Stimulated activated CD8-positive, alpha-beta memory T cell treated with anti-CD3 and anti-CD28 coated beads, Interleukin-15, amount 100 ng/mL, for 1 hour (primary cell): ENCODE measurements at places on chromosomes 12 and 14.

DNA sequence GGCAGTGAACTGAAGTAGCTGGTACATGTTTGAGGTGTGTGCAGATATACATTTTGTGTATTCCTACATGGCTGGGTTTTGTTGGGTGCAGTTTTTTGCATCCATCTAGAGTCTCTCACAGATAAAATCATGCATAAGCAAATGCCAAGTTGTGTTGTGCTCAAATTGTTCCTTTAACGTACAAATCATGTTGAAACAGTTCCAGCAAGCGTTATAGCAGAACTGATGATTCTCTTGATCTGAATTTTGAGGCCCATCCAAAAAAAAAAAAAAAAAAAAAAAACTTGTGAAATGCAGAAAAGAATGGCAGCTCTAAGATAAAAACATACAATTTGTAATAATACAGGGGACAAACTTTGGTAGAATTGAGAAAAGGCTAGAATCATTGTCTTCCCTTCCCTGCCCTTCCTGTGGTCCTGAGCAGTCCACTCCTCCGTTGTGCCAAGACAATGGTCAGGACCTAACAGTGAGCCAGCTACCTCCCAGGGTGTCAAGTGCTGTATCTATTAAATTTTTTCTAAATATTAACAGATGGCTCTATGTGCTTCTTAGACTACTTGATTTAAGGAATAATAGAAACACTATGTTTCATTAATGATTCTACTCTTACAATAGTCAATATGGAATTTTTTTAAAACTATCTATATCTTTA is 122.1 kb downstream of the PLEKHA5 start:
- DNase-seq = no peak

GRCh38 chr12:126952096-126953007 is 1314.6 kb upstream of the TMEM132C start:
- DNase-seq = no peak

DNA sequence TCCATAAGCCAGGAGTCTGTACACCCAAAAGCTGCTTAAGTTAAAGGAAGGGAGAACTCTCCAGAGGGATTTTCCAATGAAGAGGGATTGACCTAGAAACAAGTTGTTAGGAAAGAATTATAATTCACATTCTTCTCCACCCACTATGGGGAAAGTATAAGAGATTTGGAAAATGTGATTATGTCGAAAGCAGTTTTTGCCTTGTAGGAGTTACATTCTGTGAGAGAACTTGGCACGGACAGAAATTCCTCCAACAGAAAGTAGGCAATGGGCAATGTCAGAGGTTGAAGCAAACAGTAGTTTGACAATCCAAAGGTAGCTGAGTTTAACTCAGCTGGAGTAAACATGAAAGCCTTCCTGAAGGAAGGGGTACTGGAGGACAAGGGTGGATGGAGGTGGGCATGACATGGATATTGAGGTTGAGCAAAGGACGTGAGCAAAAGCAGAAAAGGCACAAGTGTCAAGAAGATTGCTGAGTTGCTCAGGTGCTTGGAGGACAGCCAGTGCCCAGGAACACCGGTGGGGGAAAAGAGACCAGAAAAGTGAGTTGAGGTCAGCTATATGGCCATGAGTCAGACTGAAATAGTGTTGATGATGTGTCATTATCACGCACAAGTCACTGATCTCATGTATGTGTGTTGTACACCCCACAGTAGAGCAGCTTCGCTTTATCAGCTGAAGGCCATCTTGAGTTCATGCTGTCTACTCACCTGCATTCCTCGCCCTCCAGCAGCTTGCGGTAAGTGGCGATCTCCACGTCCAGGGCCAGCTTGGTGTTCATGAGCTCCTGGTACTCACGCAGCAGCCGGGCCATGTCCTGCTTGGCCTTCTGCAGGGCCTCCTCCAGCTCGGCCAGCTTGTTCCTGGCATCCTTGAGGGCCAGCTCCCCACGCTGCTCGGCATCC is 4.0 kb downstream of the KRT5 start:
- DNase-seq = no peak

DNA sequence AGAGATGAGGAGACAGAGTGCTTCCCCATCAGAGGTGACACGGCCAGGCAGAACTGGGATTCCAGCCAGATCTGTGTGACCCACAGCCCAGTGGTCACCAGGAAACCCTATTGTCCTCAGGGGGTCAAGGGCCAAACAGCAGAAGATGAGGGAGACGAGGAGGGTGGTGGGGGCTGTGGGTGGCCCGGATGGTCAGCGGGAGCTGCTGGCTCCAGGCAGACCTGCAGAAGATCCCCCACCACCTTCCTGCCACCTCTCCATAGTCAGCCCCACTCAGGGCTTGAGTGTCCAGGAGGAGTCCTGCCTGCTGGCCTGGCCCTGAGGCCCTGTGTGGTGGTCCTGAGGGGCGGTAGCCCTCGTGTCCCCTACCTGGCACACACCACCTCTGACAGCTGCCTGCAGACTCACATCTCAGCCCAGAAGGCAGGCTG is 136.8 kb downstream of the CALM1 start:
- no peak for DNase-seq

- DNase-seq = no peak
These were observed 18.2 kb downstream of the ALDH2 start for GRCh38 chr12:111784953-111785352.

DNA sequence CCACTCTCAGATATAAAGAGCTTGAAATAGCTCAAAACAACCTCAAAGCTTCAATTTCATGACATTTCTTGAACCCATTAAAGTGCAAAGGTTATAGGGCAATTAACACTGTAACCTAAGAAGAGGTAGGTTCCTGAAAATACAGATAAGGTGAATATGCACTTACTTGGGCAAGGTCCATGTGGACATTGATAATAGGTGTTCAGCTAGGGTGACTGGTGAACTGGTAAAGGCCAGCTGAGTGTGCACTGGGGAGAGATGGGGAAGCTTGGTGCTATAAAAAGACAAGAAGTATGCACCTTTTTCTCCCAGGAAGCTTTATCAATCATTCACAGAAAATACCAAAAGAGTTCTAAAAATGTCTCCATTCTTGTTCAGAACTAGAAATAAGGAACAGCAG is 418.6 kb downstream of the SLC16A7 start:
- no peak for DNase-seq

DNA sequence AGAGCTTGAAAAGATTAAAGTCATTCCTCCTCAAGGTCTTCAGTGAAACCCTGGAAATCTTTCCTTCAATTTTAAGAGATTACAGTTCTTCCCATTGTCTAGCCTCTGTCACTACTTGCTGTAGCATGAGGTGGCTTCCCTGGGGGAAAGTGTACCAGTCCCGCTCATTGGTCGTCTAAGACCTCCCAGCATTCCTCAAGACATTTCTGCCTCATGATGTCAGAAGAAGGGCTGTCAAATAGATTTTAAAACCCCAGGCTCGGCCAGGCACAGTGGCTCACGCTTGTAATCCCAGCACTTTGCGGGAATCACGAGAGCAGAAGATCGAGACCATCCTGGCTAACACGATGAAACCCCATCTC is 46.7 kb downstream of the SMUG1 start:
- no peak for DNase-seq

- DNase-seq = no peak
These were observed 21.4 kb downstream of the ZNF268 start for GRCh38 chr12:133202493-133203343.

GRCh38 chr14:32896979-32897697 is 41.5 kb upstream of the NPAS3 start:
- no peak for DNase-seq

GRCh38 chr14:20302042-20302755 is 3.6 kb downstream of the TTC5 start:
- DNase-seq = no peak

GRCh38 chr12:127998988-127999387 is 268.0 kb upstream of the TMEM132C start:
- no peak for DNase-seq

- no peak for DNase-seq
These were observed 58.4 kb downstream of the PTPN21 start for GRCh38 chr14:88496414-88496813.

DNA sequence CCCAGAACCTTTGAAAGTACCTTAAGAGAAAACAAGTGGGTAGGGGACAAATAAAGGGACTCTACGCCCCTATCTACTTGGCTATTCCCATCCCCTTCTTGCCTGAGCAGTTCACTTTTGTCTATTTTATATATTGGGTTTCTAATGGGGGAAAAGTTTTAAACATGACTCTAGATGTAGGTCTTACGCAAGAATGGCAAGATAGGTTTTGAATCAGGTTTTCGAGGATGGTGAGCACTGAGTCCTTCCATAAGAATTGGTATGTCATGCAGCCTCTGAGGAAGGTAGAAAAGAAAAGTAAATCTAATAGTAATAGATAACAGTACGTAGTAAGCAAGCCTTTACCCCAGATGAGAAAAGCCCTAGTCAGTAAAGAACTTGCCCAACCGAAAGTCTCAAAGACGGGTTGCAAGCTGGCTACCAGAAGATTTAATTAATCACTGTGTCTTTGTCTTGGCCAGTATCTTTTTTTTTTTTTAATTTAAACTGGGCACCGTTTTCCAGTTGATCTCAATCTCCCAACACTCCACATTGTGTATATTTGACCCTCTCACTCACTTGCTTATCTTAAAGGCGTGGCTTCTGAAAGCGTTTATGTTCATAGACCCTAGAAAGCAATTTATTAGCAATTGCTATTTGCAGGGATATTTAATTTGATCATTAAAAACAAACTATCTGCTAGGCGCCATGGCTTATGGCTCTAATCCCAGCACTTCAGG is 86.6 kb upstream of the TMEM263 start:
- no peak for DNase-seq

DNA sequence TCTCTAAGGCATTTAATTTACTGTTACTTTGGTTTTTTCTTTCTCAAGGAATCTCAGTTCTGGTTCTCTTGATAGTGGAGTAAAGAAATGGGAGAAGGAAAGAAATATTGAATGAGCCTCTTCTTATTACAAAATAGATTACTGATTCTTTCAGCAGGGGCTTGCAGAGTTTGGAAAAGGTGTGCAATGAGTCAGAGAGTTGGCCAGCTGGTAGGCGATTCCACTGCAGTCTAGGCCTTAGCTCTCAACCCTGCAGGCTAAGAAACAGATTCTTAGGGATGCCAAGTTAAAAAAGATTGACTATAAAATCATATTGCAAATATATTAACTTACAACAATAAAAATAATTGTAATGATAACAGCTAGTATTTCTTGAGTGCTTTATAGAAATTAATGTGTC is 25.8 kb downstream of the NR1H4 start:
- DNase-seq = no peak

DNA sequence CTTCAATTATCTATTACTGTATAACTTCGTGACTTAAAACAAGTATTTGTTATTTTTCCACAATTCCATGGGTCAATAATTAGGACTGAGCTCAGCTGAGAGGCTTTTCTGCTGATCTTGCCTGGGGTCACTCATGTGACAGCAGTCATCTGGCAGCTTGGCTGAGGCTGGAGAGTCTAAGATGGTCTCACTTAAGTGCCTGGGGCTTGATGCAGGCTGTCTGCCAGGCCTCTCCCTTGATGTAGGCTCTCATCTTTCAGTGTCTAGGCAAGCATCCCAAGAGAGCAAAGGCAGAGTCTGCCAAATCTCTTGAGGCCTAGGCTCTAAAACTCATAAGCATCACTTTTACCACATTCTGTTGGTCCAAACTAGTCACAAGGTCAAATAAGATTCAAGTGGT is 93.2 kb downstream of the NKX2-1 start:
- DNase-seq = no peak

DNA sequence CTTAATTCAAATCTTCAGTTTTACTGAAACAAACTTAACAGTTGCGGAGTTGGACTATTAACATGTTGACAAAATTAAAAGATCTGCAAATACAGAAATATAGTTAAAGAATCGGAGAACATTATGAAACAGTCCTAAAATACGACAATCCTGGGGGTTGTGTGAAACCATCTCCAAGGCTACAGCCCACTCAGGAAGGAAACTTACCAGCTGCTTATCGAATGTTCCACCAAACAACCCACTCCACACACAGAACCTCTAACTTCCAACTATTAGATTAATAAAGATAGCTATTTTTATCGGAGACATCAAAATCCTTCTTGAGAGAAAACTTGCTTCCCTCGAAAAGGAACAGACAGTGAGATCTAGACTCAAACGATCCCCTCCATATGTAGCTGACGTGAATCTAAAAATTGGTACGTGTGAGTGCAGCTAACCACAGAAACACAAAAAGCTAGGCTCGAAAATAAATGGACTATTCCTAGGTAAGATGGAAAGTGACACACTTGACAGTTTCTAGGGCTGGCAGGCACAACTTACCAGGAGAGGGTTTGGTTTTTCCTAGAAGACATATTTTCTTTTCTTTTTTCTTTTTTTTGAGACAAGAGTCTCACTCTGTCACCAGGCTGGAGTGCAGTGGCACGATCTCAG is 12.9 kb downstream of the VPS37B start:
- DNase-seq = no peak

GRCh38 chr12:107622001-107622400 is 63.6 kb upstream of the PWP1 start:
- no peak for DNase-seq

GRCh38 chr12:21529456-21529855 is 3.4 kb downstream of the SPX start:
- no peak for DNase-seq

DNA sequence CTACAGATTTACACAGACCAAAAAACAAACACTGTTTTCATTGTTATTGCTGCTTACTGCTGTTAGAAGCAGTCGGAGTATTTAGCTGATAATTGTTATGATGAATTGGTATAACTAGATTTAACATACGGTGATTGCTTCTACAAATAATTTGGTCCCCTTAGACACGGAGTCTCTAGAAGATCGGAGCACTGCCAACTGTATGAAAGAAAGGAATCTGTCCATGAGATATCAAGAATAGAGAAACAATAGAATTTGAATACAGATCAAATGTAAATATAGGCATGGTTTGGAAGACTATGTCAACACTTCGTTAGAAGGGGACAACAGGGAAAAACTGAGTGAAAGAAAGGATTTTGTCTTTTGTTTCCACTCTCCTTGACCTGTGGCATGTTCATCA is 110.9 kb downstream of the PPP2R5E start:
- no peak for DNase-seq

DNA sequence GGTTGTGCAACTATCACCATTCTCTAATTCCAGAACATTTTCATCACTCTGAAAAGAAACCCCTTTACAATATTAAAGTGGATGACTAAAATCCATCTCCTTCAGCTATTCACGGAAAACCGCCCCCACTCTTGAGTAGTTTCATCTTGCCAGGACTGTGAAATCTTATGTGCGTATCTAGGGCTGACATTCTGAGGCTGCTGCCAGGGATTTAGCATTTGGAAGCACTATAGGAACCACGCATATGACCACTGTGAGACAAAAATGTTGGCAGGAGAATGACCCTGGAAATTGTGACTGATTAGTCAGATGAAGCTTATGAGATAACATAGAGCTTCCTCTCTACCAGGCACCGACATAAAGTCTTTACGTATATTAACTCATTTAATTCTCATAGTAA is 305.2 kb upstream of the PDE3A start:
- no peak for DNase-seq

DNA sequence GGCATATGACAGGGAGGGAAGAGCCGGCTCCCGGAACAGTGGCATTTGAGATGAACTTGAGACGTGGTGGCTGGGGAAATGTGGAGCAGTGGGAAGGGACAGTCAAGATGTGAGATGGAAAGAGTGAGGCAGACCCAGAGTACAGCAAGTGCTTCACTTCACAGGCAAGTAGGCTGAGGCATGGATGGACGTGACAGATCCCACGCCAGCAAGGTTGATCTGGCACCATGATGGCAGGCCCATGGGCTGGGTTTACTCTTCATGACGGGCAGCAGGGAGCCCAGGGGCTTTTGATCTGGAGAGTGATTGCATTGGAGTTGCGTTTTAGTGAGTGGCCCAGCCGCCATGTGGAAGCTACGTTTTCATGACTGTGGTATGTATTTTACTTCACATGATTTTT is 17.9 kb upstream of the EML1 start:
- no peak for DNase-seq

GRCh38 chr12:58776144-58776543 is 144.2 kb downstream of the LRIG3 start:
- no peak for DNase-seq
